ENCODE measurements at places on chromosomes 16 and 17. TPM values are rescaled to one million over a fixed set of nuclear protein-coding genes. Genes with fewer than 3 reads are reported as not detected.

DNA sequence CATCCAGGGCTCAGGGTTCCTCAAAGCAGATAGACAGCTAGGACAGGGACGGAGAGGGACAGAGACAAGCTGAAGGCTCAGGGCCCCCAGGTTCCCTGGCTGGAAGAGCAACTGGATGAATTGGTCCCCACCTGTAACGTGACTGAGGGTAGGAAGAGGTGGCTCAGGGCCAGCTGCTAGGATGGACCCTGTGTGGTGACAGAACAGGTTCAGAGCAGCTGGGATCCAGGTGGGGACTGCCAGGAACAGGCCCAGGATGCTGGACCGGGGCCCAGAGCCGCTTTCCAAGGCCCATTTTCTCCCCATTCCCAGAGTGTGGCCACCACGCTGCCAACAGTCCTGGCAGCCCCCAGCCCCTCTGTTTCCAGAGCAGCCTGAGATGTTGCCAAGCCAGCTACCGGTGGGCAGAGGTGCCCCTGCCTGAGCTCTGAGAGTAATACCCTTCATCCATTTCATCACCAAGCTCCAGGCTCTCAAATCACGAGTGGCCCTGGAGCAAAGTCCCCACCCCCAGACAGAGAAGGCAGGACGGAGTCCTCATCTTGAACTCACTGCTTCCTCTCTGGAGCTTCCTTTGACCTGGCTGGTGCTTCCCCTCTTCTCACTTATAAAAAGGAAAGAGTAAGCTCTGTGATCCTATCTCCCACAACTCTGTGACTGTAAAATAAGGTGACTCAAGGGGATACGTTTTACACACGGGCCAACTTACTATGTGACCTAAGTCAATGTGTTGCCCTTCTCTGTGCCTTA, 79.6 kb downstream of the TMEM132E start:
- DNase-seq: no peak

DNA sequence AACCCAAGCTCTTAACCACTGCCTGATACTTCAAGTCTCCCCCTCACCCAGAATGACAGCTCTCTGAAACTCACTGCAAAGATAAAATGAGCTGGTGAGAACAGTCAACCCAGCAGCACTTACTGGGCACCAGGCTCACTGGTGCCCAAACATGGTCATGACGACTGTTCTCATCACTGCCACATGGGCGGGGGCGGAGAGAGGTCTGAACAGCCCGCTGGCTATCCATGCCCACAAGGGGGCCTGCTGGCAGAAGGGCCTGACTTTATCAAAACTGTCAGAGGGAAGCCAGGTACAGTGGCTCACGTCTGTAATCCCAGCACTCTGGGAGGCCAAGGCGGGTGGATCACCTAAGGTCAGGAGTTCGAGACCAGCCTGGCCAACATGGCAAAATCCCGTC, 4.0 kb downstream of the MYBBP1A start:
- no peak for DNase-seq

GRCh38 chr17:15432807-15433611, 34.4 kb downstream of the CDRT4 start:
- DNase-seq: no peak

- no peak for DNase-seq
Measured at GRCh38 chr17:339193-340061, 13.2 kb downstream of the RPH3AL start.

DNA sequence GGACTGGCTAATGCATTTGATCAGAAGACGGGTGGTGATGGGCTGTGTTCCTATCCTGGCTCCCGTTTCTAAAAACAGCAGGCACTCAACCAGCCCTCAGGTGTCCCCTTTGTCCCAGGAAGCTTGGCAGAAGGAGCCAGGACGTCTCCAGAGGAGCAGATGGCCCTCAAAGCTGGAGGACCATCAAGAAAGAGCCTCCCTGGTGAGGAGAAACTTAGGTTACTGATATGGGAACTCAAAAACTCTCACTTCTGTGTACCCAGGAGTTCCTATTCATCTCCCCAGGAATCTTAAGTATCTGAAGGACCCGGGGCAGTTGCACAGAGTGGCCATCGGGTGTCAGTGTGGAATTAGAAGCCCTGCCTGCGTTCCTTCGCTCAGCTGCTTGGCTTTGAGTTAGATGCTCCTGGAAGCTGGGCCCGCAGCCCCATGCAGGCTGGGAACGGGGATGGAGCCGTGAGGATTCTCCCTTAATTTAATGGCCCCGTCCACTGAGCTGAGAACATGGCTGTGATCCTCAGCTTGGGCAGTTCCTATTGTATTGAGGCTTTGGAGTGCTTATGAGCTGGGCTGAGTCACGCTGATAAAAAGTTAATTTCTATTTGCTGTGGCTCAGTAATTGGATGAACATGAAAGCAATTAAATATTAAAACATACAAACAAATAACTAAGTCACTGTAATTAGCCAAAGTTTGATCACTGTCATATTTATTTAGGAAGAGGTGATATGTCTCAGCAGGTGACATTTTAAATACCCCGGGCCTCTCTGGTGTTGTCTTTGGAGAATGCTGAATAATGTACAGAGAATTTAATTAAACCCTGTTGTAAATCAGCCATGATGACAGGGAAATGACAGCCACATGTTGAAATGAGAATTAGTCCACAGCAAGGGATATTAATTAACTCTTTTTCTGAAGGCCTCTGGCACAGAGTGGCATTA, 402.1 kb downstream of the SEC14L1 start:
- peak; percentile 76 for DNase-seq

DNA sequence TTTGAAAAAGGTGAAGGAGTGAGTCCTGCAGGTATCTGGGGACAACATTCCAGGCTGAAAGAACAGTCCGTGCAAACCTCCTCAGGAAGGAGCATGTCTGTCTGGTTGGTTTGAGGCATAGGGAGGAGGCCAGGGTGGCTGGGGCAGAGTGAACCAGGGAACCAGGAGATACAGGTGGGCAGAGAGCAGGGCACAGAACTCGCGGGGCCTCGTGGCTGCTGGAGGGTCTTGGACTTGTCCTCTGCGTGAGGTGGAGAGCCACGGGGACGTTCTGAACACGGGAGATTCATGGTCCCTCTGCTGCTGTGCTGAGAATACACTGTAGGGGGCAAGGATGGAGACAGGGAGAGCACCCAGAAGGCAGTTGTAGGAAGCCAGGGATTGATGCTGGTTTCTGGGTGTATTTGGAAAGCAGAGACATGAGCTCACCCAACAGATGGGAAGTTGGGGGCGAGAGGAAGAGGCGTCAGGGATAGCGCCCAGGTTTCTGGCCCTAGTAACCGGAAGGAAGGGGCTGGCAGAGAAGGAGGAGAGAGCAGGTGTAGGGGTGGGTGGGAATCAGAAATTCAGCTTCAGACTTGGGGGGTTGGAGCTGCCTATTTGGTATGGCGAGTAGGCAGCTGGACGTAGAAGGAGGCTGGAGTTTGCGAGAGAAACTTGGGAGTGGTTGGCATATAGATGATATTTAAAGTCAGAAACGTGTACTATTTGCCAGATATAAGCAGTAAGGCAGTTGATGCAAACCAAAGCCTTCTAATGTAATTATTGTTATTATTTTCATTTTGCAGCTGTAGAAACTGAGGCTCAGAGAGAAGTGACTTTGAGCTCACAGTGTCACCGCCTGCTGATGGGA, at the start of gene CCL17:
TSS of gene CCL17 (plus strand) at position 803 of the 853 bp plus-strand sequence. CDS start 9,166 bp downstream, outside the sequence.
- DNase-seq: no peak

GRCh38 chr17:9239793-9240658, 218.7 kb downstream of the NTN1 start:
- peak; percentile 15 for DNase-seq

Gene GALR2
- 0.96 TPM for total RNA-seq

Gene ATP2A1
- not detected for total RNA-seq

Gene CLDN9
- not detected for total RNA-seq

Gene PDE6G
- not detected for total RNA-seq

Measured in M059J (cell line).